ENCODE measurements at places on chromosomes 11 and 22. TPM values are rescaled to one million over a fixed set of nuclear protein-coding genes. Genes with fewer than 3 reads are reported as not detected.

GRCh38 chr11:111408789-111409727 lies 30.0 kb upstream of the POU2AF1 start:
- no peaks in the 10 kb centered on the region for H3K27me3 ChIP-seq
- peaks cover 25% of the 10 kb centered on the region for H3K4me1 ChIP-seq
- H3K4me3 ChIP-seq: no peak overlapping the region
- H3K27ac ChIP-seq: no peak overlapping the region

DNA sequence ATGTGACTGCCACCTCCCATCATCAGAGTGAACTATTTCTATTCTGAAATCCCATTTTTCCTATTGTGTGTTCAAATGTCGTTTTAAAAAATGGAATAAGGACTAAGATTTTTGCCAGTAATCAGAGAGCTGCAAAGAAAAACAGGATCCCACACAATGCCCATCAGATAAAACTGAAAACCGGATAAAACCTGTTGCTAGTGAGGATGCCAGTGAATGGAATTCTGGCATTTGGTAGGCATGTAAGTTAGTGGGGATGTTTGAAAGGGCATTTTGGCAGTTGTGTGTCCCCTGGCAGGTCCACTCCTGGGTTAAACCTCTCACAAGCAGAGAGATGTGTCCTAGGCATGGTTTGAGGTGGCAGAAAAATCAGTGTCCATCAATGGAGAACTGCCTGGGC lies 6.2 kb downstream of the DRAP1 start:
- H3K36me3 ChIP-seq: peaks cover 13% of the 10 kb centered on the region
- H3K4me3 ChIP-seq: no peak overlapping the region
- no peak for DNase-seq
- H3K27me3 ChIP-seq: no peaks in the 10 kb centered on the region

- H3K27me3 ChIP-seq: no peaks in the 10 kb centered on the region
- H3K36me3 ChIP-seq: peaks cover 6% of the 10 kb centered on the region
- DNase-seq: no peak
- no peak overlapping the region for H3K4me3 ChIP-seq
- H3K27ac ChIP-seq: no peak overlapping the region
These were observed 89.3 kb downstream of the BCR start for GRCh38 chr22:23269441-23270211.

GRCh38 chr11:44766112-44766971 lies 39.6 kb downstream of the TSPAN18 start:
- H3K36me3 ChIP-seq: no peaks in the 10 kb centered on the region
- H3K27ac ChIP-seq: no peak overlapping the region
- DNase-seq: no peak
- H3K4me1 ChIP-seq: peaks cover 7% of the 10 kb centered on the region

DNA sequence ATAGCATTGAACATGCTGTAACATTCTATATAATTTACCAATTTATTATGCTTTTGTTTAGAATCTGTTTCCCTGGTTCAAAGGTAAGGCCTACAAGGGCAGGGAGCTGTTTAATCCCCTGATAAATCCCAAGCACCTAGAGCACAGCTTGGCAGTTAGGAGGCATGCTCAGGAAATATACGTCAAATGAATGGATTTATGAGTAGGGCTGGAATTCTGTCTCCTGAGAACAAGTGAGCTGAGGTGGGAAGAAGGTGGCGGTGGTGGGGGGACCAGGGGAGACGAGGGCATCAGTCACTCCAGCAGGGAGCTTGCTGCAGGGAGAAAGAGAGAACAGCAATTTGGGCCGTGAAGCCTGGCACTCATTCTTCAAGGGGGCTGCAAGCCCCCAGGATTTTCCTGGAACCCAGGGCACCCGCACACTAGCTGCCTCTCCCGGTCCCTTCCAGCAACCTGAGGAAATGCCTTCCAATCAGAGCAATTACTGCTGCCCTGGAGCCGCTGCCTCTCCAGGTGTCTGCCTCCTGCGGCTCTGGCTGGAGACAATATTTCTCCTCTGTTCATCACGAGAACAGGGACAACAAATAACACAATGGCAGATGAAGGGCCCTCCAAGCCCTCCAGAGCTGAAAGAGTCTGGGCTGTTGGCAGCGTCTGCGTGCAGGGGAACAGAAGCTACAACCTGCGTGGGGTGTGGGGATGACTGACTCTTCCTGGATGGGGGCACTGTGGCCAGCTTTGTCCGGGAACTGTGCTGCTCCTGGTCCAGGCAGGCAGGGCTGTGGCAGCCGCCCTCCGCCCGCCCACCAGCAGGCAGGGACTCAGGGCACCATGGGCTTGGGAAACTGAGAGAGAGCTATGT lies 233.4 kb downstream of the ST3GAL4 start:
- H3K27ac ChIP-seq: no peak overlapping the region
- H3K27me3 ChIP-seq: no peaks in the 10 kb centered on the region
- DNase-seq: no peak
- H3K4me3 ChIP-seq: no peak overlapping the region
- H3K4me1 ChIP-seq: no peaks in the 10 kb centered on the region
- H3K36me3 ChIP-seq: no peaks in the 10 kb centered on the region

Gene SMC1B
- 1.8 TPM for total RNA-seq

GRCh38 chr11:108853864-108854263 lies 189.0 kb downstream of the DDX10 start:
- no peaks in the 10 kb centered on the region for H3K27me3 ChIP-seq
- H3K4me3 ChIP-seq: peak overlapping the region; percentile 71
- H3K36me3 ChIP-seq: peaks cover 5% of the 10 kb centered on the region

Data from activated CD8-positive, alpha-beta T cell treated with anti-CD3 and anti-CD28 coated beads for 36 hours (primary cell).